ENCODE measurements at places on chromosomes 2 and 18.
A peak's percentile ranks its signal among the peaks of the same experiment; 100 is the strongest.

DNA sequence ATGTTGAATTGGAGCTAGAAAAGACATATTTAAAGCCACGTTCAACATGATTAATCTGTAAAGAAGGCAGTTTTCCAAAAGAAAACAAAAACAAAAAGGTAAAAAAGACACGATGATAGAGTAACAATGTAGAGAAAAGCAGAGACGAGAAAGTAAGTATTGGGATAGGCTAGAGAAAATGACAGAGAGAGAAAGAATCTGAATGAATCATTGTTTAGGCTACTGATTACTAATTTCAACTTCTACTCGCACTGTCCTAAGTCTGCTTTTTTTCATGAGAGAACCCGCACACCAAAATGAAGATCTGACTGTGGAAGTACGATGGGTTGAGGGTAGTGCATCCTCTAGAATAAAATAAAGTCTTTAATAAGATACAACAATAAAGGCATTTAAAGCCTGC, 1599.2 kb upstream of the TMEFF2 start:
- DNase-seq, result peak; percentile 42

DNA sequence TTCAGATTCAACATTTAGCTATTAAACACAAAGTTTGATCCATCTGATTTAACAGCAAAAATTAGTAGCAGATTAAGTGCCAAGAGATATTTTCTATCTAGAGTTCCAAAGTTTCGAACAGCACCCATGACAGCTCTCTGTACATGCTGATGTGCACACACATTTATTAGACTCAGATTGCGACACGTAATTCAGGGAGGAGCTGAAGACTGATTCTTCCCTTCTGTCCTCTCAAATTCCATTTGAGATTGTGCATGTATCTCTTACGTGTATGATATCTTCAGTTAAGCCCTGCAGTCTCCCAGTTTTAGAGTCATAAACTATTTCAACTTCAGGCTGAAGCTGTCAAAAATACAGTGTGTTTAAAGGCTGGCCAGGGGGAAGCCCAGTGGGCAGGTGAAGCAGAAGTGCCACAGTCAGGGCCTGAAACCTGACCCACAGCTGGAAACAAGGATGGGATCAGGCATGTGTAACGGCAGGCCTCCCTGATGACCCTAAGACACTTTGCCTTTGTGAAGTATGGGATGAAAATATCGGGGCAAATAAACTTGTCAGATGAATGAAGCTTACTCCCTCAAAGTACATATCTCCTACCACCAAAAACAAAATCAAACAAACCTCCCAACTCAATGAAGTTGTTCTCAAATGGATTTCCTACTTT, 30.6 kb downstream of the CYB5A start:
- no peak for DNase-seq

GRCh38 chr2:46794693-46795317, 120.8 kb downstream of the MCFD2 start:
- DNase-seq, result no peak

DNA sequence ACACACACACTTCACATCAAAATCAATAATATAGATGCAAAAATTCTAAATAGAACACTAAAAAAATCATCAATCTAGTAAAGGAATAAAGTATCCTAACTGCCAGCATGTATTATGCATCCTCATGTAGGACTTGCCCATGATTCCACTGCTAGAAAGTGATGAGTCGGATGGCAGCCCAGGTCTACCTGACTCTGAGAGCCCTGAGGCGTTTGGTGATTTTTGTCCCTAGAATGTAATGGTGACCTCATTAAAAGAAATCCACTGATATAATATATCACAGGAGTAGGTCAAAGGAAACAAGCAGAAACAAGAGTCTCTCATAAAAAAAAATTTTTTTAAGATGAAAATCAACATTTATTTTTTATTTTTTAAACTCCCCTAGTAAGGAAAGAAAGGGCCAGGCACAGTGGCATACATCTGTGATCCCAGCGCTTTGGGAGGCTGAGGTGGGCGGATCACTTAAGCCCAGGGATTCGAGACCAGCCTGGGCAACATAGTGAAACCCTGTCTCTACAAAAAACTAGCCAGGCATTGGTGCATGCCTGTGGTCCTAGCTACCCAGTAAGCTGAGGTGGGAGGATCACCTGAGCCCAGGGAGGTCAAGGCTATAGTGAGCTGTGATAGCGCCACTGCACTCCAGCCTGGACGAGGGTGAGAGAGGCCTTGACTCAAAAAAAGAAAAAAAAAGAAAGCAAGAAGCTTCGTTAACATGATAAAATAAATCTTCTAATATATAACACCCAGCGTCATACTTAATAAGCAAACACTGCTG, 24.4 kb upstream of the ACTG2 start:
- no peak for DNase-seq

GRCh38 chr2:75525434-75526310, 35.1 kb downstream of the EVA1A start:
- DNase-seq, result peak; percentile 30

- DNase-seq, result no peak
Observed at GRCh38 chr2:191158193-191158592, 7.4 kb upstream of the STAT4 start.

GRCh38 chr2:105582952-105583660, 161.6 kb upstream of the NCK2 start:
- no peak for DNase-seq

DNA sequence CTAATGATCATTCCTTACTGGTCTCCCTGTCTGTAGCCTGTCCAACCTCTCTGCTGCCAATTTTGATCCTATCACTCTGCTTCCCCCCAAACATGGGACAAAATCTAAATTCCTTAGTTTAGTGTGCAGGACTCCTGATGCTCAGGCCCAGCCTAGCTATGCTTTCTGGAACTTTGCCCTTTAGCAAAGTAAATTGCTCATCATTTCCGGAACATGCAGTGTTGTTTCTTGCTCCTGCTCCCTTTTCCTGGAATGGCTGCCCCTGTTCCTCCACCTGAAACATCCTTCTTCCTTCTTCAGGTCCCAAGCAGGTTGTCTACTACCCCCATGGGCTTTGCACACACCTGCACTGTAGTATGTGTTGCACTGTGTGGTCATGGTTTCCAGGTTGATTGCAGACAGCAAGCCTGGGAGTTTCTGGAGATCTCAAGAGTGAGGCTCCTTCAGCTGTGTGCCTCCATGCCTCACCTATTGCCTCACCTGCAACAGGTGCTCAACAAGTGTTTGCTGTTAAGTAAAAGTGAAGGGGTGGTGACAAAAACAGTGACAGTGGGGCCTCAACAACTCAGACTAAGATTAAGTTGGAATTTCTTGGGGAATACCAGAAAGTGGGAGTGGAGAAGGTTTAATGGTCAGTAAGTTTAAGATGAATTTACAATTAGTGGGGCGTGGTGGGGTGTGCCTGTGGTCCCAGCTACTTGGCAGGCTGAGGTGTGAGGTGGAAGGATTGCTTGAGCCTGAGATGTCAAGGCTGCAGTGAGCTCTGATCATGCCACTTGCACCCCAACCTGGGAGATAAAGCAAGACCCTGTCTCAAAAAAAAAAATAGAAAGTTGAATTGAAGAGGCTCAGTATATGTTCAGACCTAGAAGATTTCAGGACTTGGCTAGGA, 120.0 kb downstream of the DNAH6 start:
- no peak for DNase-seq

DNA sequence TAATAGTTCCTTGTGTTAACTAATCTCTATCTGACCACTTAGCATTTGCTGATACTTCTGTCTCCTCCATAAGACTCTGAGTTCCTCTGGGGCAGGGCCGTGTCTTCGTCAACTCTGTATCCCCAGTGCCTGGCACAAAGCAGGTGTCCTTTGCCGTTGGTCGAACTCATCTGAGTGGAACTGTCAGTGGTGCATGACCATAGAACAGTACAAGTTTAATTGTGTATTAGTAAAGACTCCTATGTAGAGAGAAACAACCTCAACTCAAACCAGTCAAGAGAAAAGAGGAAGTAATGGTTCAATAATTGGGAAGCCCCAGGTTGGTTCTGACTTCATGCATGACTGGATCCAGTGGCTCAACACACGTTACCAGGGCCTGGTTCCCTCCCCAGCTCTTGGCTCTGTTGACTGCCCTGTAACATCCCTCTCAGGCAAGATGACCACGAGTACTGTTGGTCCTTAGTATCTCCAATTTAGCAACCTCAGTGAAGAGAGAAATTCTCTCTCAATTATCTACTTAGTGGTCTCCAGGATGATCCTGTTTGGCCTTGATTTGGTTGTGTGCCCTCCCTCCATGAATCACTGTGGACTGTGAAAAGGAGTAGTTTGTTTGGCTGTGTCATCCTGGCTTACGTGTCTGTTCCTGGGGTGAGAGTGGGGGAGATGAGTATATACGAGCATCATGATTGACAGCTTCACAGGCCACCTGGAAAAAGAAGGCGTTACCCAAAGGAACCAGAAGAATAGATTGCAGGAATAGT, 58.5 kb upstream of the MSH6 start:
- DNase-seq, result peak; percentile 9

DNA sequence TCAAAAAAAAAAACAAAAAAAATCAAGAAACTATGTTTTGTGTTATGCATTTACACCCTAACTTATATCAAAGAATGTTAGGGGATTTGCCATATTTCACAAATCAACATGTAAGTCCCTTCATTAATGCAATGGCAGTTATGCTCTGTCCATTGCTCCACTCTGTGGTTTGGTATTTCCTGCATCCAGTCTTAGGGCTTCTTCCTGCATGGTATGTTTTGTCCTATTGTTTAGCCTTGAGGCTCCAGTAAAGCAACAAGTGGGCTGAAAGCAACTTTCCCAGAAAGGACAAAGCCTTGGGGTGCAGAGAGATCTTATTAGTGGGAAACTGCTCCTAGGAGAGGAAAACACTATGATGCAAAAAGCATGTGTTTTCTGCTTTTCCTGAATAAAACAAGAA, 474.1 kb downstream of the IRS1 start:
- no peak for DNase-seq

- DNase-seq, result no peak
Observed at GRCh38 chr2:219520079-219520478, 5.8 kb downstream of the ASIC4 start.

DNA sequence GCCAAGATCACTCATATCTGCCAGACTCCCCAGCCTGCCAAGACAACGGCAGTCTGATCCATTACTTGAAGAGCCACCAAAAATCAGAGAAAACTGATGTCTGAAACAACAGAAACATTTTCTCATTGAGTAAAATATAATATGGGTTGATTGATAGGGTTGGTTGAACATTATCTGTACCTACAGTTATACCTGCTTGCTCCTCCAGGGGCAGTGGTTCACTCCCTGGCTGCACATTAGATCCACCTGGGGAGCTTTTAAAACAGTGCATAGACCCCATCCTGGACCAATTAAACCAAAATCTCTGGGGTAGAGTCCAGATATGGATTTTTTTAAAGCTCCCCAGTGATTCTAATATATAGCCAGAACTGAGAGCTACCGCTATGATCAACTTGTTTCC, 43.6 kb upstream of the SLC14A2 start:
- no peak for DNase-seq

GRCh38 chr2:113891265-113891959, 1.5 kb downstream of the ACTR3 start:
- no peak for DNase-seq
